Glutamatergic neuron (in vitro differentiated cells): ENCODE measurements at places on chromosomes 6 and 20. TPM values are rescaled to one million over a fixed set of nuclear protein-coding genes. Genes with fewer than 3 reads are reported as not detected.

The RSPH9 gene
- 0.22 TPM for total RNA-seq

DNA sequence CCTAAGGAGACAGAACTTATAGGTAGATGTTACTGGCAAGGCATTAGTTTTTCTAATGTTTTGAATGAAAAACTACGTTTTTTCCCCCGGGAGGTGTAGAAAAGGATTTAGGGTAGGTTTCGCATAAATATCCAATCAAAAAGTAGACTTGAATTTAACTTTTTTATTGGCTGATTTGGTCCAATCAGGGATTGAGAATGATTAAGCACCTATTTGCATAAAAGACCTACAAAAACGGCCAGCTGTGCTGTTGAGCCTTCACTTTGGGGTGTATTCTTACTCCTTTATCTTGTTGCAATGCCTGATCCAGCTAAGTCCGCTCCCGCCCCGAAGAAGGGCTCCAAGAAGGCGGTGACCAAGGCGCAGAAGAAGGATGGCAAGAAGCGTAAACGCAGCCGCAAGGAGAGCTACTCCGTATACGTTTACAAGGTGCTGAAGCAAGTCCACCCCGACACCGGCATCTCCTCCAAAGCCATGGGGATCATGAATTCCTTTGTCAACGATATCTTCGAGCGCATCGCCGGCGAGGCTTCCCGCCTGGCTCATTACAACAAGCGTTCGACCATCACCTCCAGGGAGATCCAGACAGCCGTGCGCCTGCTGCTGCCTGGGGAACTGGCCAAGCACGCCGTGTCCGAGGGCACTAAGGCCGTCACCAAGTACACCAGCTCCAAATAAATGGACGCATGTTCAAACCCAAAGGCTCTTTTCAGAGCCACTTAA lies 113.5 kb upstream of the BTN3A2 start:
- peak; percentile 77 for DNase-seq
- peaks cover 8% of the 10 kb centered on the region for H3K27me3 ChIP-seq
- peak overlapping the region; percentile 99 for H3K4me3 ChIP-seq
- peak overlapping the region; percentile 98 for H3K27ac ChIP-seq
- H3K36me3 ChIP-seq, result no peaks in the 10 kb centered on the region
- H3K4me1 ChIP-seq, result peaks cover 11% of the 10 kb centered on the region

DNA sequence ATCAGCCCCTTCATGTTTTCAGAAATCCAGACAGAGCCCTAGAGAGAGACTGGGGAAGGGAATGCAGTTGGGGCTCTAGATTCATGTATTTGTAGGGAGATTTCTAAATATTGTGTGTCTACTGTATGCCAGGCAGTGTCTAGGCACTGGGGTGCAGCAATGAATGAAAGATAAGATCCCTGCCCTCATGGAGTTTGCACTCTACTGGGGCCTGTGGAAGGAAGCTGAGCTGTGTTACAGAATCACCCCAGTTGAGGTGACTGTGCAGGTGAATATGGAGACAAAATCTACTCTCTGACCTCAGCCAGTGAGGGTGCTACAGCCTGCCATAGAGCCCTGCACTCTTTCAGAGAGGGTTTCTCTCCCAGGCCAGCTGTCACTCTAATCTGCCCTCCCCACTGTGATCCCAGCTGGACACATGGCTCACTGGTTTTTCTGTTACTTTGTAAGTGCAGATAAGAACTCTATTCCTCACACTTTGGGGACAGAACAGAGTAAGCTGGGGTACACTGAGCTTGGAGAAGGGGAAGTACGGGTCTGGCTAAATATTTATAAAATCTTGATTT lies 69.2 kb upstream of the E2F3 start:
- no peak overlapping the region for H3K27ac ChIP-seq
- H3K27me3 ChIP-seq, result no peaks in the 10 kb centered on the region
- no peaks in the 10 kb centered on the region for H3K36me3 ChIP-seq
- no peak overlapping the region for H3K4me3 ChIP-seq
- peak; percentile 20 for DNase-seq

- H3K36me3 ChIP-seq, result no peaks in the 10 kb centered on the region
- no peak overlapping the region for H3K27ac ChIP-seq
- DNase-seq, result peak; percentile 55
- H3K4me3 ChIP-seq, result peak overlapping the region; percentile 89
- H3K4me1 ChIP-seq, result peaks cover 3% of the 10 kb centered on the region
- peaks cover 22% of the 10 kb centered on the region for H3K27me3 ChIP-seq
Measured at GRCh38 chr6:33213166-33213988, 5.1 kb downstream of the RING1 start.

- peaks cover 11% of the 10 kb centered on the region for H3K4me1 ChIP-seq
- no peak overlapping the region for H3K27ac ChIP-seq
- H3K36me3 ChIP-seq, result no peaks in the 10 kb centered on the region
- no peaks in the 10 kb centered on the region for H3K27me3 ChIP-seq
Measured at GRCh38 chr6:45677381-45678284, 299.9 kb upstream of the SUPT3H start.

- H3K4me3 ChIP-seq, result no peak overlapping the region
- H3K4me1 ChIP-seq, result peaks cover 47% of the 10 kb centered on the region
- peak overlapping the region; percentile 2 for H3K27ac ChIP-seq
- no peak for DNase-seq
- no peaks in the 10 kb centered on the region for H3K36me3 ChIP-seq
Measured at GRCh38 chr6:53302678-53303360, 45.9 kb downstream of the ELOVL5 start.

DNA sequence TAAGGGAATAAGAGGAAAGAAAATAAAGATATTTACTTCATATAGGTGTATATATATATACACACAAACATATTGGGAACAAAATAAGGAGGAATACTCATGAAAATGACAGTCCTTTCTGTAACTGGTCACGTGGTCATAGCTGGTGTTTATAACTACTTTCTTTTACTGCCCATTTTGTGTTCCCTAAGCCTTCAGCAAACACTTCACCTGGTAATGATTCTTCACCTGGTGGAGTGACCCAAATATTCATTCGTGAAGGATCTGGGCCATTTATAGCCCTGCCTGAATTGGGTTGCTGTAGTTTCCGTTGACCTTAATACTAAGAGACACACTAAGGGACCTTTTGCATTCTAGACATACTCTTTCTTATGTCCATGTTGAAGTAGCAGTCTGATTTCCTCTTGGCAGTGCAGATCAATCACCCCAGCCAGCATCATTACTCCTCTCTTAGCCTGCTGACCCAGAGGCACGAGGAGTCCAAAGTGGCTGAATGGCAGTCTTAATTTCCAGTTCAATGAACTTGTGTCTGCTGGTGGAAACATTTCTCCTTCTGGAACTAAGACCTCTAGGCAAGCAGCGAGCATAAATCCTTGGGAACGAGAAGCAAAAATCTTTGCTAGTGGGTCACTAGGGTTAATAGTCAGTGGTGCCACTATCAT lies 39.9 kb upstream of the IYD start:
- H3K27ac ChIP-seq, result no peak overlapping the region
- no peak overlapping the region for H3K4me3 ChIP-seq
- H3K4me1 ChIP-seq, result no peaks in the 10 kb centered on the region
- DNase-seq, result no peak

- no peak for DNase-seq
- H3K36me3 ChIP-seq, result peaks cover 14% of the 10 kb centered on the region
- H3K4me3 ChIP-seq, result no peak overlapping the region
- H3K4me1 ChIP-seq, result peaks cover 6% of the 10 kb centered on the region
- peaks cover 7% of the 10 kb centered on the region for H3K27me3 ChIP-seq
- H3K27ac ChIP-seq, result no peak overlapping the region
Measured at GRCh38 chr6:89927791-89928550, 33.7 kb downstream of the GJA10 start.

- H3K36me3 ChIP-seq, result peaks cover 9% of the 10 kb centered on the region
- H3K27me3 ChIP-seq, result peaks cover 7% of the 10 kb centered on the region
- no peak overlapping the region for H3K27ac ChIP-seq
Measured at GRCh38 chr20:2794866-2795447, 5.5 kb downstream of the CPXM1 start.

The COL9A1 gene
- total RNA-seq, result 1.8 TPM

DNA sequence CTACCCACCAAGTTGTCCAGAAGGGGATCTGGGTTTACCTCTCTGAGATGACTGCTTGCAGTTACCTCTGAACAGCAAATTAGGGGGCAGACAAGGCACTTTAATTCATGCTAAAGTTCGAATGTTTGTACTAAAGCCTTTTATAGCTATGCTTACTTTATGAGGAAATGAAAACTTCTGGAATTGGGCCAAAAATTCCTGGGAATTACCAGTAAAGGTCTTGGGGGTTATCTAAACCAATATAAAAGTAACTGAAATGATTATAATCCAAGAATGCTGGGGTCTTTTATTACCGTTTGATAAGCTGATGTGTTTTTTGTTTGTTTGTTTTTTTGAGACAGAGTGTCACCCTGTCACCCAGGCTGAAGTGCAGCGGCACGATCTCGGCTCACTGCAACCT lies 7.9 kb upstream of the LZTS3 start:
- H3K27me3 ChIP-seq, result peaks cover 3% of the 10 kb centered on the region
- peaks cover 5% of the 10 kb centered on the region for H3K4me1 ChIP-seq
- H3K27ac ChIP-seq, result no peak overlapping the region
- no peaks in the 10 kb centered on the region for H3K36me3 ChIP-seq
- no peak for DNase-seq

- no peaks in the 10 kb centered on the region for H3K36me3 ChIP-seq
- no peaks in the 10 kb centered on the region for H3K27me3 ChIP-seq
- no peak overlapping the region for H3K27ac ChIP-seq
- DNase-seq, result no peak
- H3K4me1 ChIP-seq, result no peaks in the 10 kb centered on the region
Measured at GRCh38 chr6:162178666-162179065, 548.9 kb downstream of the PRKN start.

GRCh38 chr20:16308754-16309153 lies 264.5 kb downstream of the KIF16B start:
- H3K36me3 ChIP-seq, result peaks cover 7% of the 10 kb centered on the region
- H3K27ac ChIP-seq, result no peak overlapping the region
- no peak overlapping the region for H3K4me3 ChIP-seq
- H3K27me3 ChIP-seq, result no peaks in the 10 kb centered on the region
- DNase-seq, result no peak

- no peak overlapping the region for H3K27ac ChIP-seq
- peaks cover 5% of the 10 kb centered on the region for H3K4me1 ChIP-seq
- no peak for DNase-seq
- H3K4me3 ChIP-seq, result no peak overlapping the region
- H3K27me3 ChIP-seq, result peaks cover 16% of the 10 kb centered on the region
- H3K36me3 ChIP-seq, result peaks cover 11% of the 10 kb centered on the region
Measured at GRCh38 chr20:43911066-43911465, 3.6 kb upstream of the TOX2 start.

DNA sequence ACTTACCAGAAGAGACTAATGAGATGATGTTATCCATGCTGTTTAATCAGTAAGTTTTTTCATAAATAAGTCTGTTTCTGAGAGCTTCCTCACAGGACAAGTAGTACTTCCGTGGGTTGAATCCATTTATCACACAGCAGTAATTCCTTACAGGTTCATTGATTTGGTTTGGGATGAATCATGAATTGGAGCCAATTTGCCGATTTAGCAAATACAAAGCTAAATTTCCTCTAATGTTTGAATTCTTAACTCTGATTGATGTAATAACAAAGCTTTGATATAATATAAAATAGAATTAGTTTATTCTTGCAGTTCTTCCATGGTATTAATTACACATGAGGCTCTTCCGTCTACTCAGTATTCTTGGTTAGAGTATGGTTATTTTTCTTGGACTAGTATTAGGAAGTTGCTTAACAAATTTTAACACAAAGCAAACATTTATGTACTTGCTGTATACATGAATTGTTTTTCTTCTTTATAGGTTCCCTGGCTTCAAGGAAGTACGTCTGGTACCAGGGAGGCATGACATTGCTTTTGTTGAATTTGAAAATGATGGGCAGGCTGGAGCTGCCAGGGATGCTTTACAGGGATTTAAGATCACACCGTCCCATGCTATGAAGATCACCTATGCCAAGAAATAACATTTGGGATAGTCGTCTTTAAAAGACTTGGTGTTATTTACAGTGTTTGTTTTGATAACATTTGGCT lies 7.6 kb upstream of the OTOR start:
- no peaks in the 10 kb centered on the region for H3K27me3 ChIP-seq
- no peak for DNase-seq
- H3K4me3 ChIP-seq, result no peak overlapping the region
- H3K4me1 ChIP-seq, result no peaks in the 10 kb centered on the region
- H3K27ac ChIP-seq, result no peak overlapping the region
- H3K36me3 ChIP-seq, result no peaks in the 10 kb centered on the region

DNA sequence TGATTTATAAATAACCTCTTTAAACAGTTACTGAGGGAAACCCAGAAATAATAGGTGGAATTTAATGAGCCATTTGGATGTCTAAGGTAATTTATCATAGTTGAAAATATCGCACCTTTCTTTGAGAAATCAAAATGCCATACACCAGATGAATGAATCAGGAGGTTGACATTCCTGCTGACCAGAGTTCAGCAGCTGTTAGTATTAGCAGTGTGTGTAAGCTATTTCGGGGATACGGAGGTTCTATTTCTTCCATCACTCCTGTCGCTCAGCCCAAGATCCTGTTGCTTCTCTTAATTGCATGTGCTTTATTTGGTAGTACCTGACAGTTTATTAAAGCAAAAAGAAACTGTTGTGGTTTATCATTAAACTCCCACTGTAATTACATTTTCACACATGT lies 67.1 kb downstream of the HDGFL1 start:
- no peak for DNase-seq
- no peaks in the 10 kb centered on the region for H3K27me3 ChIP-seq
- H3K36me3 ChIP-seq, result no peaks in the 10 kb centered on the region
- no peak overlapping the region for H3K27ac ChIP-seq
- H3K4me3 ChIP-seq, result no peak overlapping the region

DNA sequence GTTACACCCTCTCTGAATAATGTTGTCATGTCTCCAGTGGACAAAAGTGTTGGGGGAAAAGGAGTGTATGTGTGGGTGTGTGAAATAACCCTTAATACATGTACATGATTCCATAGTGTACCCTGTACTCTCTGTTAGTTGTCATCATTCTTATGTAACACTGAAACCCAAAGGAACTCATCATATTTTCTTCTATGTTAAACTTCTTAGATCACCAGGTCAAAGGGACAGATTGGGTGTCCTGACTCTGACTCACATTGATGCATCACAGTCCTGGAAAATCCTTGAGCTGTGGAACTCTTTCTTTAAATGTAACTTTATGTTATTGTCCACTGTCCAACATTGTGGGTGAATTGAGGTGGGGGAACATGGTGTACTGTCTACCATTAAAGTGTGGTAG lies 350.5 kb downstream of the DHX35 start:
- H3K27me3 ChIP-seq, result peaks cover 3% of the 10 kb centered on the region
- H3K4me3 ChIP-seq, result no peak overlapping the region
- H3K36me3 ChIP-seq, result peaks cover 6% of the 10 kb centered on the region
- H3K27ac ChIP-seq, result no peak overlapping the region
- DNase-seq, result no peak

- no peak for DNase-seq
- H3K27ac ChIP-seq, result no peak overlapping the region
- H3K27me3 ChIP-seq, result peaks cover 4% of the 10 kb centered on the region
- H3K4me1 ChIP-seq, result no peaks in the 10 kb centered on the region
- H3K36me3 ChIP-seq, result peaks cover 13% of the 10 kb centered on the region
- H3K4me3 ChIP-seq, result no peak overlapping the region
Measured at GRCh38 chr6:147942363-147942762, 400.3 kb upstream of the SASH1 start.

The CD24 gene
- 782 TPM for total RNA-seq
